Activated CD4-positive, alpha-beta T cell treated with anti-CD3 and anti-CD28 coated beads for 4 hours (primary cell): ENCODE measurements at places on chromosomes 12 and 14.

GRCh38 chr14:74508844-74509428 lies 15.4 kb downstream of the ISCA2 start:
- no peak for DNase-seq

DNA sequence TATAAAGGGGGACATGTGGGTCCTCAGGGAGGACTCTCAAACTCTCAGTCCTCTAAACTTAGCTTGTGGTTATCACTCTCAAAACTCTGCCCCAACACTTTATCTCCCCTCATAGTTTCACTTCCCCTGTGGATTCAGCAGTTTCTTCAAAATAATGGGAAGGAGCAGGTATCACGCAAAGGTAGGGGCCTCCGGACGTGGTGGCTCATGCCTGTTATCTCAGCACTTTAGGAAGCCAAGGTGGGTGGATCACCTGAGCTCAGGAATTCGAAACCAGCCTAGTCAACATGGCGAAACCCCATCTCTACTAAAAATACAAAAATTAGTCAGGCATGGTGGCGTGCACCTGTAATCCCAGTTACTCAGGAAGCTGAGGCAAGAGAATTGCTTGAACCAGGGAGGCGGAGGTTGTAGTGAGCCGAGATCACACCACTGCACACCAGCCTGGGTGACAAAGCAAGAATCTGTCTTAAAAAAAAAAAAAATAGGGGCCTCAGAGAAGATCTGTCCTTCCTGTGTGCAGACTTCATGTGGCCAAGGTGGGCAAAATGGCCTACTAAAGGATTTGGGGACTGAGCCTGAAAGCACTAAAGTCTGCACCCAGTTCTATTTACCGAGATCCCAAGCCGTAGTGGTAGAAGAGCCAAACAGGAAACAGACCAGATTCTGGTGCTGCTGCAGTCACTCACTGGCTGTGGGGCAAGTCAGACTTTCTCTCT lies 6.4 kb downstream of the ITGB7 start:
- no peak for DNase-seq

- no peak for DNase-seq
Measured at GRCh38 chr14:50333014-50333509, 20.9 kb downstream of the DMAC2L start.

DNA sequence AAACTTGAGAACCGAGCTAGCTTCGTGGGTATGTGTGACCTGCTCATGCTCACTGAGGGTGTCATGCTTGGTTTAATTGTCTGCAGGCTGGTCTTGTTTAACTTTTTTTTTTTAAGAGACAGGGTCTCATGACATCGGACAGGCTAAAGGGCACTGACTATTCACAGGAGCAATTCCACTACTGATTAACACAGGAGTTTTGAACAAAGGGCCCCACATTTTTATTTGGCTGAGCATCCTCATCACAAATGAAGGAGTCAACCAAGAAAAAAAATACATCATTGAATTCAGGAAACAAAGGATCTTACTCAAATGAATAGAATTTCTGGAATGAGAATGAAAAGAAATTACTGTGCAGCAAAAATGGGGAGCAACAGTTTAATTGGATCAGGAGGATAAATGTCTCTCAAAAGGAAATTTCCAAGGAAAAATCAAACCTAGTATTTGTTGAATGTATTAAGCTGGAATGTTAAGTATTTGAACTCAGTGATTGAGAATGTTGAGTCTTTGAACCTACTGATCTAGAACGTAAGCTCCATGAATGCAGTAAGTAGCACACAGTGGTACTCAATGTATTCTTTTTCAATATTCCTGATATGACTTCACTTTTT lies 20.8 kb upstream of the PYROXD1 start:
- DNase-seq = no peak

DNA sequence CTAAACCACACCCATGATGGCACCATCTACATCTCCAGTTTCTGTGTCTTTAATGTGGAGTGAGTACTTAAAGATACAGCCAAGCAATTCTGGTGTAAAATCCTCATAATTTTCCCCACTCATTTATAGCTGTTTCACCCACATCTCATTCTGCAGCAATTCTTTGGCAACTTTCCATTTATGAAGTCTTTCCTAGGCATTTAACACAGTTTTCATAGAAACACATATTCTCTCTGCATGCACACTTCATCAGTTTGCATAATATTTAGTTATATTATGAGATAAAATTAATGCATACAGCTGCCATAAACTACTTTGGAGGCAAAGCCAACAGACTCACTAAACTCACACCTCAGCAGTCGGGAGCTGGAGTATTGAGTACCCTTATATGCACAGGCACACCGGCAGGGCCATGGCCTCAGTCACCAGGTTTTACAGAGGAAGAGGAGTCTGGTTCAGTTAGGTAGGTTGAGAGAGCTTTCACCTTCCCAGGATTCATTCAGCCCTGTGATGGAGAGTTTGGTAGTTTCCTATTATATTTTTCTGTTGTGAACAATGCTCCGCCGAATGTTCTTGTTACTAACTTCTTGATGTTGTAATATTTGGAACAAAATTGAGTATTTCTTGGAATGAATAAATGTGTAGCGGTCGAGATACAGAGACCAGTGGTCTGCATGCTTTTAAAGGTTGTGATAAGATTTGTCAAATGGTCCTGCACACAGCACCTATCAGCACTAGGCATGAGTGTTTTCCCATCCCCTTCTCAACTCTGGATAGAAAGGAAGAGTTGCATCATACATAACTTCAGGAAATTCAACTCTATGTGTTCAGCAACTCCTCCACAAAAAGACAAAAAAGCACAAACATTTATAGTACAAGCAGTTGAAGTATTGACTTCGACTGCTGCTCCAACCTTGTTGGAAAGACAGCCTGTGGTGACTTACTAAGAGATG lies 123.5 kb downstream of the TTC8 start:
- DNase-seq = no peak

GRCh38 chr14:104551851-104552737 lies 27.5 kb upstream of the C14orf180 start:
- no peak for DNase-seq

GRCh38 chr12:14952299-14952921 lies 9.0 kb downstream of the ARHGDIB start:
- DNase-seq = no peak

- no peak for DNase-seq
Measured at GRCh38 chr12:116727261-116727660, 10.6 kb downstream of the SPRING1 start.

GRCh38 chr12:30598889-30599288 lies 96.8 kb downstream of the IPO8 start:
- no peak for DNase-seq

GRCh38 chr12:66320996-66321395 lies 18.7 kb downstream of the HELB start:
- DNase-seq = no peak

- DNase-seq = no peak
Measured at GRCh38 chr12:96420277-96420835, 20.1 kb upstream of the CDK17 start.
